ENCODE measurements at places on chromosomes 7 and 10. TPM values are rescaled to one million over a fixed set of nuclear protein-coding genes. Genes with fewer than 3 reads are reported as not detected.
A peak's percentile ranks its signal among the peaks of the same experiment; 100 is the strongest.

MSMB gene
- total RNA-seq, result not detected

GRCh38 chr7:40659231-40659630 lies 524.4 kb downstream of the SUGCT start:
- DNase-seq, result no peak

- DNase-seq, result peak; percentile 70
These were observed 2.0 kb downstream of the KCNMA1 start for GRCh38 chr10:77635402-77636227.

DNA sequence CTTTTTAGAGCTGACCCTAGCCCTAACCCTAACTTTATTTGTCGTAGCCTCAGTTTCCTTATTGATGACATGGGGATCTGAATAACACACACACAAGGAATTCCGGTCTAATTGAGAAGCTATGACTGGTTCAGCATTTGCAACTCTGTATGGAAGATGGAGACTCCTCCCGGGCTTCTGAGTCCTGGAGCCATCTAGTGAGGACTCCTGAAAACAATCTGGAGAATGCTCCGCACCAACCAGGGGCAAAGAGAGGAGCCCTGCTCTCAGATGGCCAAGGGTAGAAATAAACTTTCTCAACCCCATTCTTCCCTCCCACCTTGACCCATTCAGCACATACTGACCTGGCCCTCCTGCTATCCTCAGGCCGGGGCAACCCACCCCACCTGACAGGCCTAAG lies 26.4 kb downstream of the MBL2 start:
- no peak for DNase-seq

KIF20B gene
- total RNA-seq, result 12.6 TPM

DNA sequence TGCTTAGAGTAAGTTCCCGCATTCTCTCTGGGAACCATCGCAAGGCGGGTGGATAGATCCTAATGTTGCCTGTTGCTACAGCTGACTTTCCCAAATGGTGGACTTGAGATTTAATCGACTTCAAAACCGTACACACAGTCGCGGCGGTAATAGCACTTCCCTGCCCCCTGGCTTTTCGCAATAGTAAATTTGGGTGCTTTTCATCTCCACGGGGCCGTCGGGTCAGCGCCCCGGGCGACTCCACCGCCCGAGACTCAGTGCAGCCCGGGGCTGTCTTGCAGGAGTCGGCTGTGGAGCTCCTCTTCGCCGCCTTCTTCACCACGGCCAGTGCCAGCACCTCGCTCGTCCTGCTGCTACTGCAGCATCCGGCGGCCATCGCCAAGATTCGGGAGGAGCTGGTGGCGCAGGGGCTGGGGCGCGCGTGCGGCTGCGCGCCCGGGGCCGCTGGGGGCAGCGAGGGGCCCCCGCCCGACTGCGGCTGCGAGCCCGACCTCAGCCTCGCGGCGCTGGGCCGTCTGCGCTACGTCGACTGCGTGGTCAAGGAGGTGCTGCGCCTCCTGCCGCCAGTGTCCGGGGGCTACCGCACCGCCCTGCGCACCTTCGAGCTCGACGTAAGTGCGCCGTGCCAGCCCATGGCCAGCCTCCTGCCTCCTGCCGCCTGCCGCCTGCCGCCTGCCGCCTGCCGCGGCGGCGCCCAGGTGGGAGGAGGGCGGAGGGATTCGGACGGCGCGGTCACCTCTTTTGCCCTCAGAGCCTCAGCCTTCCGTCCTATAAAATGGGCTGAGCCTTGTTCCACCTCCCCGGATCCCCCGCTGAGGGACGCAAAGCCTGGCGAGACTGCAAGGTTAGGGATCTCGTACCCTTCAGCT lies 5.3 kb downstream of the CYP26C1 start:
- no peak for DNase-seq

DNA sequence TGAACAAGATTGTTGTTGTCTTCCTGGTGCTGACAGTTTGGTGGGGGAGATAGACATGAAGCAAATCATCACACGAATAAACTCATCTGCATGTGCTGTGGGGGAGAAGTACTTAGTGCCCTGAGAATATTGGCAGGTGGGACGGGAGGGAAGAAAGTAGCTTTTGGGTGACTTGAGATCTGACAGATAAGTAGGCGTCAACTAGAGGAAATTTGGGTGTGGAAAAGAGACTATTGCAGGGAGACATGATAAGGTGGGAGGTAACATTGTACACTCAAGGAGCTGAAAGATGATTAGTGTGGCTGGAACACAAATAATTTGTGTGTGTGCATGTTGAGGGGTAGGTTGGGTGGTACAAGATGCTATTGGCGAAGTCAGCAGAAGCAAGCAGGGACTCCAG lies 30.1 kb downstream of the CNNM2 start:
- DNase-seq, result no peak

GRCh38 chr10:120517196-120517595 lies 60.2 kb downstream of the PLPP4 start:
- DNase-seq, result no peak

DNA sequence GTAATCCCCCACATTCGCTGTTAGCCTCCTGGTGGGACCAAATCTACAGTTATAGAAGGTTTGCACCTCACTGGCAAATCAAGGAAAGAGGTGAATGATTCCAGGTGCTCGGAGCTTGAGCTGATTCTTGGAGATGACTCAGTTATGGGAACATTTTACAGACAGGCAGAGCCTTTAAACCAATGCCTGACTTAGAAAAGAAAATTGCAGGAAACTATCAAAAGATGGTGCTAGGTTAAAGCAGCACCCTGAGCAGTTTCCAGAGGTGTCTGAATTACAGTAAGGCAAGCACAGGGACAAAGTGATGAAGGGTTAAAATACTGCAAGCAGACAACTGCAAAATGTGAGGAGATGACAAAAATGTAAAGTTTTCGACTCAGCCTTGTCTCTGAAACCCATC lies 2.9 kb downstream of the LRRTM3 start:
- DNase-seq, result peak; percentile 39

DNA sequence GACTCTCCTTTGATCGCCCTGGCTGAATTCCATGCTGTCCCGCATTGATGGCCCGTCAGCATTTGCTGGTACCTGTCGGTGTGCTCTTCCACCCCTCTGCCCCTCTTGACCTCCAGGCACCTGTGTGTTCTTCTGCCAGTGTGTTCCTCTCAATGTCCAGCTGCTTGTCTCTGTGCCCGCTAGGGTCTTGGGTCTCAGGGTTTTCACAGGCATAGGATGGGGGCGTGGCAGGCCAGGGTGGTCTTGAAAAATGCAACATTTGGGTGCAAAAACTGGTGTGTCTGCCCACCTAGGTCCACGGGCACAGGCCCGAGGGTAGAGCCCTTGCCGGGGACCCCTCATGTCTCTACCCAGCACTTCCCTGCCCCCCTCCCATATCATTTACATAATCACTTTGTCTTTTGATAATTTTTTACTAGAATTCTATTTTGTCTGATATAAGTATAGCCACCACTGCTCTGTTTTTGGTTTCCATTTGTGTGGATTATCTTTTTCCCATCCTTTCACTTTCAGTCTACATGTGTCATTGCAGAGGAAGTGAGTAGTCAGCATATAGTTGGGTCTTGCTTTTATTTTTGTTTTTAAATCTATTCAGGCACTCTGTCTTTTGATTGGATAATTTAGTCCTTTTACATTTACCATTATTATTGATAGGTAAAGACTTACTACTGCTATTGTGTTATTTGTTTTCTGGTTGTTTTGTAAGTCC lies 46.6 kb upstream of the ADRA2A start:
- DNase-seq, result no peak

DNA sequence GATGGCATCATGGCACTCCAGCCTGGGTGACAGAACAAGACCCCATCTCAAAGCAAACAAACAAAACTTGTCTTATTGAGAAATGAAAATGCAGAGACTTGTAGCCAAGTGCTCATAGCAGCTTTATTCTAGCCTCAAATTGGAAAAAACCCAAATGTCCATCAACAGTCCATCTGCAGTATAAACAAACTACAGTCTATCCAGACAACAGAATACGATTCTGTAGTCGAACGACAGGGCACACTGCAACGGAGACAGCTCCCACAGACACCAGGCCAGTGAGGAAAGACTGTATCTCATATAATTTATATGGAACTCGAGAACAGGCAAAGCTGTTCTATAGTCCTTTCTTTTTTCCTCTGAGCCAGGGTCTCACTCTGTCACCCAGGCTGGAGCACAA lies 40.8 kb upstream of the SUN1 start:
- no peak for DNase-seq

- no peak for DNase-seq
These were observed 5.1 kb downstream of the EVX1 start for GRCh38 chr7:27247452-27248426.
